ENCODE measurements at places on chromosomes 13 and 19.

- peak; percentile 86 for DNase-seq
Measured at GRCh38 chr19:40714441-40715299, 2.0 kb downstream of the COQ8B start.

DNA sequence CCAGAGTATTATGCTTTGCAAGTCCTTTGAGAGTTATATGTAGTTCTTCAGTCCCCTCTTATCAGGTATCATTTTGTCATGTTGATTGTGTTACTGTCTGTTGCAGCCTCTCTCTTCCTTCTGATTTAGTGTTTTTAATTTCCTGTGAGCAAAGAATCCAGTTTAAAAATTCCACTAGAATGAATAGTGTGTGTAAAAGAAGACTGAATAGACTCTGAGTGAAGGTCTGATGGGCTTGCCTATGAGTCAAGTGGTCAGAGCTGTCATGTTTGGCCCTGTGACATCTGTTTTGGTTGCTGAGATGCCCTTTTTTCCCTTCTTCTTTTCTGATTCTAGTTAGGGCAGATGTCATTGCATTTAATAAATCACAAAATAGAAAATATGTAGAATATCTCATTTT is 23.3 kb upstream of the KCTD4 start:
- no peak for DNase-seq

GRCh38 chr19:1648920-1649541 is 3.4 kb downstream of the TCF3 start:
- no peak for DNase-seq

- DNase-seq: no peak
Measured at GRCh38 chr19:18293642-18294466, 12.4 kb upstream of the JUND start.

- DNase-seq: peak; percentile 75
Measured at GRCh38 chr19:10602330-10603083, 15.4 kb upstream of the AP1M2 start.

DNA sequence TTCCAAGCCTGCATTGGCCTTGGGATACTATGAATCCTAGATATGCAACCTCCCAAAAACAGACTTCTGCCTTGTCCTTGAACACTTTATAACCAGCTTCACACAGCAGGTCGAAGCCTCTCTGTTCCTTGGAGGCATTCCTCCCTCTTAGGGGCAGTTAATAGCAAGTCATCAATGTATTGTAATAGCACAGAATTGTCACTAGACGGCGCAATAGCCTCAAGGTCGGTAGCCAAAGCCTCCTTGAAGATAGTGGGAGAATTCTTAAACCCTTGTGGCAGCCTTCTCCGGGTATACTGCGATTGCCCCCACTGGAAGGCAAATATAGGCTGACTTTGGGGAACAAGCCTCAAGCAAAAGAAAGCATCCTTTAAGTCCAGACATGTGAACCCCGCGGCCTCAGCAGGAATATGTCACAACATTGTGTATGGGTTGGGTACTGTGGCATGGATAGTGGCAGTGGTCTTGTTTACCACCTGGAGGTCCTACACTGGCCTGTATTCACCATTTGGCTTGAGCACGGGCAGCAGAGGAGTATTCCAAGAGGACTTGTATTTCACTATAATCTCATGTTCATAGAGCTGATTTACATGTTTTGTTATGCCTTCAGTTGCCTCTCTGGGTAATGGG is 61.1 kb downstream of the ZNF431 start:
- DNase-seq: peak; percentile 4

GRCh38 chr13:113905018-113905417 is 41.1 kb upstream of the GAS6 start:
- DNase-seq: no peak

- DNase-seq: no peak
Measured at GRCh38 chr19:47331931-47332547, at the start of gene C5AR2. Gene C5AR2, plus strand, starts transcription at chr19:47332175. Its CDS starts 8,625 bp downstream, at chr19:47340800.

DNA sequence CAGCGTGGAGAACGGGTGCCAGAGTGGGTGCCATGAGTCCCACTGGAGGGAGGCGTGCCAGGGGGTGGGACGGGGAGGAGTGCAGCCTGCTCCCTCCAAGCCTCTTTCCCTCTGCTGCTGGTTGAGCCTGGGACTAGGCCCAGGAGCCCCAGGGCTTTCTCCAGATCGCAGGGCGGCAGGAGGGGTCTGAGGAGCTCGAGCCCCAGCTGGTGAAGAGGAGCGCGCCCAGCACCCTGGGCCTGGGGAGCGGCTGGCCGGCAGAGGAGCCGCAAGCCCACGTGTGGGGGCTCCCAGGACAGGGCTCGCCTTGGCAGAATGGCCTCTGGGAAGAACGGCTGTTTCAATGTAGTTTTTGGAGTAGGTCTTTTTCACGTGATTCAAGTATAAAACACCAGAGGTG is 12.2 kb upstream of the DCUN1D2 start:
- DNase-seq: no peak

GRCh38 chr13:73251626-73252265 is 192.9 kb downstream of the KLF5 start:
- DNase-seq: no peak

DNA sequence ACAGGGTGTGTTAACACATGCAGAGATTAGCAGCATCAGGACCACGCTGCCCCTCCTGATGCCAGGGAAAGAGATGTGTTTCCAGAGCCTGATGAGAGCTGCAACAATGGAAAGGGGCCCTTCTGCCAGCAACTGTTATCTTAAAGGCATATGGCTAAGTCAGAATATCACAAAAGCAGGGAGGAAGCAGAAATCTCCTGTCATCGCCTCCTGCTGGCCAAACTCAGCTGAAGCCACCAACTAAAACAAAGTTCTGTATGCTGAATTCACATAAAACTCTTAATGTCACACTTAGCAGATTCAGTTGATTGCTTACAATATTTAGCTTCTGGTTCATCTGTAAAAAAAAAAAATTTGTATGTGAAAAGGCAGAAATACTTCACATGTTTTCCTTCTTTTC is 178.2 kb downstream of the GPC5 start:
- DNase-seq: no peak

GRCh38 chr19:35240327-35240726 is 8.5 kb upstream of the LSR start:
- no peak for DNase-seq

GRCh38 chr19:57053401-57053800 is 66.4 kb upstream of the USP29 start:
- DNase-seq: no peak

DNA sequence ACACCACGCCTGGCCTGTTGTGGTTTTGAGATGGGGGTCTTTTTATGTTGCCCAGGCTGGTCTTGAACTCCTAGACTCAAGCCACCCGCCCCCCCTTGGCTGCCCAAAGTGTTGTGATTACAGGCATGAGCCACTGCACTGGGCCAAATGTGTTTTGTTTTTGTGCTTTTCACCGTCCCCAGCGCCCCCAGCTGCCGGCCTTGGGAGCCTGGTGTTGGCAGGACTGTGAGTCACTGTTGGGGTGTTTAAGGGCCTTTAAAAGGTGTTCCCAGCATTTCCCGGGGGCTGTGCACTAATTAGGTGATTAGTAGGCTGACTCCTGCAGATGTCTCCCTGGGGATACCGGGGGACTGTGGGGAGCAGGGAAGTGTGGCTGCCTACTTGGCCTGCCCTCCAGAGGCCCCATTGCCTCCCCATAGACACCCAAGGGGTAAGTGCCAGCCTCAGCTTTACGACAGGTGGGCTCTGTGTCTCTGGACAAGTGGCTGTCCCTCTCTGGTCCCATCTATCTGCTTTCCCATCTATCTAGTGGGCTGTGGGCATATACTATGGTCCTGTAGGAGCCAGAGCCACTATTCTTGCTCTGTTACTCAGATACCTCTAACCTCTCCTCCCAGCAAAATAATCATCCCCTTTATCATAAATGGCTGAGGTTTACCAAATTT is 11.8 kb upstream of the TLE5 start:
- DNase-seq: no peak

DNA sequence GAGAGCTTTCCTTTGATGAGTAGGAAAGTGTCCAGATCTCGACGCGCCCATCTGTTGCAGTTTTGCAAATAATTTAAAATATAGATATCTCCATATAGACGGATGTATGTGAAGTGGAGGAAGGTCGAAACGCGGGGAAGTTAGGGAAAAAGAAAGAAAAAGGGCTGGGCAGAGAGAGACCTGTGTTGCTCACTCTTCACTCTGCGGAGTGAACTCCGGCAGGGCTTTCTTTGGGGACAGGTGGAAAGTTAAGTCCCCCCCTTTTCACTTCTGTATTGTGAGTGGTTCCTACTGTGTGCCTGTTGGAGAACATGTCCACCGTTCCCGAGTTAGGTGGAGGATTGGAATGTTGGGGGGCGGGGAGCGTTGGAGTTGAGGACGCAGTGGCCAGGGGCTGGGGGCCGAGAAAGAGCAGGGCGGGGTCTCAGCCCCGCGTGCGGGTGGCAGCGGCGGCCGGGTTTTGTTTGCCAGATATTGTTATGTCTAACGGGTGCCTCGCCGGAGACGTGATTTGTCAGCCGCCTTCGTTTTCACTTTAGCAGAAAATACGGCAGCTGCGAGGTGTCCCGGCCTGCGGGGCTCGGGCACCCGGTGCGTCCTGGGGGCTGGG is 145.1 kb upstream of the ZNF536 start:
- DNase-seq: no peak

- DNase-seq: no peak
Measured at GRCh38 chr19:42528354-42529247, at the start of gene CEACAM1. Gene CEACAM1, minus strand, starts transcription at chr19:42528481. Its CDS starts 107 bp downstream, at chr19:42528374.

GRCh38 chr13:97348569-97349100 is 85.3 kb upstream of the RAP2A start:
- DNase-seq: no peak

DNA sequence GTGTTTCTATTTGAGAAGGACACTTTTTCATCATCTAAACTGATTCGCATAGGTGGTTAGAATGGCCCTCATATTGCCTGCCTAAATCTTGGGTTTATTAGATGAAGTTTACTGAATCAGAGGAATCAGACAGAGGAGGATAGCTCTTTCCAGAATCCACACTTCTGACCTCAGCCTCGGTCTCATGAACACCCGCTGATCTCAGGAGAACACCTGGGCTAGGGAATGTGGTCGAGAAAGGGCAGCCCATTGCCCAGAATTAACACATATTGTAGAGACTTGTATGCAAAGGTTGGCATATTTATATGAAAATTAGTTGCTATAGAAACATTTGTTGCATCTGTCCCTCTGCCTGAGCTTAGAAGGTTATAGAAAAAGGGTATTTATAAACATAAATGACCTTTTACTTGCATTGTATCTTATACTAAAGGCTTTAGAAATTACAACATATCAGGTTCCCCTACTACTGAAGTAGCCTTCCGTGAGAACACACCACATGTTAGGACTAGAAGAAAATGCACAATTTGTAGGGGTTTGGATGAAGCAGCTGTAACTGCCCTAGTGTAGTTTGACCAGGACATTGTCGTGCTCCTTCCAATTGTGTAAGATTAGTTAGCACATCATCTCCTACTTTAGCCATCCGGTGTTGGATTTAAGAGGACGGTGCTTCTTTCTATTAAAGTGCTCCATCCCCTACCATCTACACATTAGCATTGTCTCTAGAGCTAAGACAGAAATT is 103.8 kb downstream of the TNFRSF19 start:
- DNase-seq: no peak

DNA sequence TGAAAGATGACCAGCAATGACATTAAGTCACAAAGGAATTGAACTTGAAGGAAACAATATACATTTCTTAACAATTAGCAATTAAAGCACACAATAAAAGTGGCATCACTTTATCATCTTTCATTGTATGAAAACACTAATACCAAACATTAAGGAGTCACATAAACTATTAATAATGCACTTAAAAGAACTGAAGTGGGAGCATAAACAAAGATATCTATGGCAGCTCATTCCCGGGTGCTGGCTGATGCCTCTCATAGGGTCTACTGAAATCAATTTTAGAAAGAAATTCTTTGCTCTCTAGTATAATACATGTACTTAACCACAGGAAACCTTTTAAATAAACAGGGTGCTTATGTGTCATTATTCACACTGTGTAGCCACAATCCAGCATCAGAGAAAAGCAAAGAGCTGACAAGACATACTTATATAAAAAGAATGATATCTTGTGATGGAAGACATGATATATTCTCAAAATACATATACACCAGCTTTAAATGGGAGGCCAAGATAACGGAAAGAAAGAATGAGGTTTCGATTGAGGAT is 1207.8 kb downstream of the EFNB2 start:
- DNase-seq: no peak

DNA sequence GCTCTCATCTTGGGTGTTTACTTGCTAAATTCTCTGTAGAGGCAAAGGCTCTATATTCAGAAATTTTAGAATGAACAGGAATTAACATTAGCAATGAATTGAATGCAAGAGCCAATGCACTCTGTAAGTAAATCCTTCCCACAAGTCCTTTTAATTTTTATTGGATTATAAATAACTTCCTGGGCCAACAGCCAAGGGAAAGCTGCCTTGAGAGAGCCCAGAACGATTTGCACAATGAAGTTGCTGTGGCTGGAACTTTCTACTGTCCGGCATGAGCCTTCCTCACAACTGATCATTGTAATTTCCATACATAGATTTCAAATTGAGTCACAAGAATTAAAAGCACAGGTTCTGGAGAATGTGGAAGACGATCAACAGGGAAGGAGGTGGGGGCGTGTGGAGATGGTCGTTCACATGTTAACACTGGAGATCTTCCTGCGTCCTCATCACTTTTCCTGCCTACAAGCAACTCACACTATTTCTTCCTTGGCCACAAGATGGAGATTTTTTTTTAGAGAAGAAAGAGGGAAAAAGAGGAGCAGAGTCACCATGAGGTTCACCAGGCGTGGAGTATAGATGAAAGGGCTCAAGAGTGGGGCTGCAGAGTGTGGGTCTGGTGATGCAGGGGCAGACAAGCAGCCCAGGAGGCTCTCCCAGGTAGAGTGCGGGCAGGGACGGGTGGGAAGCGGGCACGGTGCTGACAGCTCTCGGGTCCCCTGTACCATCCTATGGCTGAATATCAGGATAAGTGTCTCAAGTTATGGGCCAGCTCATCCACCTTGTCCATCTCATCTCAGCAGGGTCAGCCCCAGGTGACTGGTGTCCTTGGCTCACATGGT is 110.7 kb downstream of the SOX1 start:
- no peak for DNase-seq

GRCh38 chr19:7492558-7492957 is 3.7 kb upstream of the PEX11G start:
- no peak for DNase-seq

DNA sequence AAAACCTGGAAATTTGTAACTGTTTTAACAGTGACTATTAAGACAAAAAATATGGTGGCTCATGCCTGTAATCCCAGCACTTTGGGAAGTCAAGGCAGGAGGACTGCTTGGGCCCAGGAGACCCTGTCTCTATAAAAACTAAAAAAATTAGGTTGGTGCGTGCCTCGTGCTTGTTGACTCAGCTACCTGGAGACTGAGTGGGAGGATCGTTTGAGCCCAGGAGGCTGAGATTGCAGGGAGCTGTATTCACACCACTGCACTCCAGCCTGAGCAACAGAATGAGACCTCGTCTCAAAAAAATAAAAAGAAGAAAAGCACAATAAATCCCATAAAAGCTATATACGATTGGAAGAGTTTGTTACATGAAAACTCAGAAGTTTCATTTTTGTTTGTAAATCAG is 23.7 kb downstream of the KLF5 start:
- no peak for DNase-seq

- no peak for DNase-seq
Measured at GRCh38 chr13:103246581-103247200, 180.5 kb upstream of the SLC10A2 start.
